ENCODE measurements at places on chromosomes 4 and X.

DNA sequence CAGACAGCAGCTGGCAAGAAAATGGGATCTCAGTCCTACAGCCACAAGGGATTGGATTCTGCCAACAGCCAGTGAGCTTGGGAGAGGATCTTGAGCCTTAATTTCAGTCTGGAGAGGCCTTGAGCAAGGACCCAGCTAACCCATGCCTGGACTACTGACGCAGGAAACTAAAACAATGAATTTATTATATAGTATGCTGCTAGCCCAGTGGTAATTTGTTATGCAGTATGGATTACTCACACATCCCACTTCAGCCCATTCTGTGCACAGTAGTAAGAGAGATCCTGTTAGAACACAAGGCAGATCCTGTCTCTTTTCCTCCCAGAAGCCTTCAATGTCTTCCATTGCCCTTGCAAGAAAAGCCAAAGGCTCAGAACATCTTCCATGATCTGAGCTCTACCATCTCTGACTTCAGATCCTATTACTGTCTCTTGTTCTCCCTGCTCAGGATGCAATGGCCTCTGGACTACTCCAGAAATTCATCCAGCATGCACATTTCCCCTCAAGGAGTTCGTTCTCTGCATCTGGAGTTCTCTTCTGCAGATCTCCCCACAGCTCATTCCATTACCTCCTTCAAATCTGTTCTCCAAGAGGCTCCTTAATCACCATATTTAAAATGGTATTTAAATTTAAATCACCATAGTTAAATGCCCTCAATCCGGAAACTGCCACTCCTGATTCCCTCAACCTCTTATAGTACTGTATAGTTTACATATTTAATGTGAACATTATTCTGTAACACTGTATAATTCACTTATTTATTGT lies 27.6 kb downstream of the SMIM20 start:
- no peak for DNase-seq

GRCh38 chr4:173252024-173252935 lies 81.9 kb downstream of the HMGB2 start:
- no peak for DNase-seq

DNA sequence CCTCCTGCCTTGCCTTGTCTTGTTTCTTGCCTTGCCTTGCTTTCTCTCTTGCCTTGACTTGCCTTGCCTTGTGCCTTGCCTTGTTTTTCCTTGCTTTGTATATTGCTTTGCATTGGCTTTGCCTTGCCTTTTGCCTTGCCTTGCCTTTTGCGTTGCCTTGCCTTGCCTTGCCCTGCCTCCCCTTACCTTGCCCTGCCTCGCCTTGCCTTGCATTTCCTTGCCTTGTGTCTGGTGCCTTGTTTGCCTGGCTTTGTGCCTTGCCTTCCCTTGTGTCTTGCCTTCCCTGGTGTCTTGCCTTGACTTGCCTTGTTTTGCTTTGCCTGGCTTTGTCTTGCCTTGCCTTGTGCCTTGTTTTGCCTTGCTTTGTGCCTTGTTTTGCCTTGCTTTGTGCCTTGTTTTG lies 89.7 kb downstream of the TAB3 start:
- DNase-seq: no peak

DNA sequence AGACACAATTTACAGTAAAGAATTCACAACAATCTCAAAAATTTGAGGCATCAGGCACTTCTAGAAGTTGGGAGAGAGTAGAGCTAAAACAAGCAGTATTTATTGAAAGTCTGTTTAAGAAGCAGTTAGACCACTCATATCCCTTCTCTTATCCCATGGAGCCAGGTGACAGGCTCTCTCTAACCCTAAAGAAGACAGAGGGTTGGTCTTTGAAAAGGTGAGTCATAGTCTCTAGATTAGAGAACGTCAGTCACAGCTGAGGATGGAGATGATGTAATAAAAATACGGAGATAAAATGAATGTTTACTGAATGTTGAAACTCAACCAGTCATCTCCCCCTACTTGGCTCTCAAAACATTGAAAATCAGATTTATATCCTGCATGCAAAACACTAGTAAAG lies 223.8 kb downstream of the CHIC2 start:
- DNase-seq: no peak

DNA sequence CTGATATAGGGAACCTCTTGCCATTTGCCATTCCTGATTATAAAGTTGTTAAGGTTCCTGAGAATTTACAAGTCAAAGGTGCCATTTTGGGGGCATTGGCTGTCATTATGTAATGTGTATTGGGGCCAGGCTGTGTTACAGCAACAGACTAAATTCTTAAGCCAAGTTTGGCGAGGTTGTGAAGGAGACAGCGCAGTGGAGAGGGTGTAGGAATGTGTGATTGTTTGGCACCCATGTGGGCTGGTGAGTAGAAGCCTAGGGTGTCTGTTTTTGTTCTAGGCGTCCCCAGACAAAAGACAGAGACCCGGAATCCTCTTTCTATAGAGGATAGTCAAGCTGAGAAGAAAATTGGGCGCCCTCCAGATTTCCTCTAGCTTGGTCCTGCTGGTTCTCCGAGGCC lies 2535.3 kb downstream of the PCDH7 start:
- no peak for DNase-seq

Data from stimulated activated CD8-positive, alpha-beta memory T cell treated with anti-CD3 and anti-CD28 coated beads, Interleukin-2, amount 100 ng/mL, for 1 hour (primary cell).